ENCODE measurements at places on chromosomes 13 and 19.

DNA sequence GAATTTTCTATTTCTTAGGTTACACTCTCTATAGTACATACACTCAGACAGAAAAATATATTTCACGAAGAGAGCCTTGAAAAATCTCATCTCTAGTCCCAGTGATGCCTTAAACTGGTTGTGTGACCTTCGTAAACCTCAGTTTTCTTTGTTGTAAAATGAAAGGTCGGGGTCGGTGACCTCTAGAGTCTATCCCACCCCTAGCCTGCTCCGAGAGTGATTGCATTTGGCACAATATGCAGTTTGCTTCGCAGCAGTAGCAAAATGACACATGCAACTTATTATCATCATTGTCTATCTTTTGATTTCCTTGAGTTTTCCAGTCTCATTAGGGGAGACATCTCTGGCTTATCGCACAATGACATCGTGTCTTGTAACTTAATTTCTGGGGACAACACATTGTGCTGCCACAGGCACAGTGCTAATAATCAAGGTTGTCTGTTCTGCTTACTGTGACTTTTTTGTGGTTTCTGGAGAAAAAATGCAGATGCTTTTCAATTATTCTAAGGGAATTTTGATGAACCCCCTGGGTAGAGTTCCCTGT is 115.0 kb downstream of the GGACT start:
- no peak overlapping the region for H3K27ac ChIP-seq
- H3K27me3 ChIP-seq, result peaks cover 4% of the 10 kb centered on the region
- H3K36me3 ChIP-seq, result no peaks in the 10 kb centered on the region
- H3K4me1 ChIP-seq, result peaks cover 9% of the 10 kb centered on the region
- DNase-seq, result no peak

DNA sequence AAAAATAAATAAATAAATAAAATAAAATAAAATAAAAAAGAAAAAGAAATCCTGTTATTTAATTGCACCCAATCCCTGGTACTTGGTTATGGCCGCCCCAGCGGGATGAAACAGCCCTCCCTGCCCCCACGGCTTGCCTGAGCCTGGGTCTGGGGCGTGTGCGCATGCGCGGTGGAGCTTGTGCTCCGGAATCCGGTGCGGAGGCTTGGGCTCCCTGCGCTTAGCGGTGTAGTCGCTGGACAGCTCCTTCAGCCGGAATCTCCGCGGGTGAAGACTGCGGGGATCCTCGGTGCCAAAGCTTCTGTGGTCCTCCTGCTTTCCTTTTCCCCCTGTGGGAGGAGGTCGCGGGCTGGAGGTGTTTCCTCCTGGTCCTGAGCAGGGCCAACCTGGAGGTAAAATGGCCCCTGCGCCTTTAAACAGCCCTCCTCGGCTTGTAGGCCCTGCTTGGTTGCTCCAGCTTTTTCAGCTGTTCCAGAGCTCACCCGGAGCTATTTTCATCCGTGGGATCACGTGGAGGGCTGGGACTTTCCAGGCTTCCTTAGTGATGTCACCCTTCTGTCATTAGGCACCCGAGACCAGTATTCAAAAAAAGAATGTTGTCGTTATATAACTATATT is at the start of gene PLA2G4C:
TSS of gene PLA2G4C (minus strand) at position 468 of the 617 bp plus-strand sequence. CDS start 4,288 bp downstream, outside the sequence.
- peaks cover 10% of the 10 kb centered on the region for H3K4me1 ChIP-seq
- peak within 1 kb of the TSS; percentile 83 for H3K4me3 ChIP-seq
- DNase-seq, result peak; percentile 75
- H3K27me3 ChIP-seq, result no peaks in the 10 kb centered on the region
- H3K27ac ChIP-seq, result peak within 1 kb of the TSS; percentile 88

DNA sequence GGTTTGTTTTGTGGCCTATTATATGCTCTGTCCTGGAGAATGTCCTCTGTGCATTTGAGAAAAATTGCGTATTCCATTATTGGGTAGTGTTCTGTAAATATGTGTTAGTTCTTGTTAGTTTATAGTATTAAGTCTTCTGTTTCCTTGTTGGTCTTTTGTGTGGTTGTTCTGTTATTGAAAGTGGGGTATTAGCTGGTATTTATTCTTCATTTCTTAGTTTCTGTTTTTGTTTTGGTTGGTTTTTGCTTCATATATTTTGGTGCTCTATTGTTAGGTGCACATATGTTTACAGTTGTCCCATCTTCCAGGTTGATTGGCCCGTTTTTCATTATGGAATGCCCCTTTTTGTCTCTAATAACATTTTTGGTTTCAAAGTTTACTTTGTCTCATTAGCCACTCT is 77.3 kb downstream of the DNAJC15 start:
- peaks cover 6% of the 10 kb centered on the region for H3K4me1 ChIP-seq
- H3K27ac ChIP-seq, result no peak overlapping the region
- no peak for DNase-seq
- peaks cover 7% of the 10 kb centered on the region for H3K36me3 ChIP-seq

DNA sequence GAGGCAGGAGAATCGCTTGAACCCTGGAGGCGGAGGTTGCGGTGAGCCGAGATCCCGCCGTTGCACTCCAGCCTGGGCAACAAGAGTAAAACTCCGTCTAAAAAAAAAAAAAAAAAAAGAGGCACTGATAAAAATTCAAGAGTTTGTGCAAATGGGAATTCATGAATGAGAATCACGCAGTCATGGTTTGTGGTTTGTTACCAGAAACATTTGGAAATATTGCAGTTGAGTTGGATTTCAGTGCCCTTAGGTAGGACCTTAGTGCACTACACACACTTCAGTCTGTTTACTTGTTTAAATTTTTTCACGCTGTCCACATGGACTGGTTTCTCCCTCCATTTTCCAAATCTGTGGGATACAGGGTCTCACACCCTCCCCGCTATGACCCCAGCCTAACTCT is 28.4 kb downstream of the ZNF844 start:
- H3K4me1 ChIP-seq, result peaks cover 9% of the 10 kb centered on the region
- H3K36me3 ChIP-seq, result peaks cover 27% of the 10 kb centered on the region
- peak overlapping the region; percentile 58 for H3K27ac ChIP-seq
- H3K27me3 ChIP-seq, result no peaks in the 10 kb centered on the region
- H3K4me3 ChIP-seq, result peak overlapping the region; percentile 83

GRCh38 chr19:48244281-48244680 is 11.4 kb downstream of the CARD8 start:
- H3K4me3 ChIP-seq, result peak overlapping the region; percentile 74
- H3K27ac ChIP-seq, result peak overlapping the region; percentile 87
- H3K36me3 ChIP-seq, result peaks cover 68% of the 10 kb centered on the region
- DNase-seq, result peak; percentile 14

DNA sequence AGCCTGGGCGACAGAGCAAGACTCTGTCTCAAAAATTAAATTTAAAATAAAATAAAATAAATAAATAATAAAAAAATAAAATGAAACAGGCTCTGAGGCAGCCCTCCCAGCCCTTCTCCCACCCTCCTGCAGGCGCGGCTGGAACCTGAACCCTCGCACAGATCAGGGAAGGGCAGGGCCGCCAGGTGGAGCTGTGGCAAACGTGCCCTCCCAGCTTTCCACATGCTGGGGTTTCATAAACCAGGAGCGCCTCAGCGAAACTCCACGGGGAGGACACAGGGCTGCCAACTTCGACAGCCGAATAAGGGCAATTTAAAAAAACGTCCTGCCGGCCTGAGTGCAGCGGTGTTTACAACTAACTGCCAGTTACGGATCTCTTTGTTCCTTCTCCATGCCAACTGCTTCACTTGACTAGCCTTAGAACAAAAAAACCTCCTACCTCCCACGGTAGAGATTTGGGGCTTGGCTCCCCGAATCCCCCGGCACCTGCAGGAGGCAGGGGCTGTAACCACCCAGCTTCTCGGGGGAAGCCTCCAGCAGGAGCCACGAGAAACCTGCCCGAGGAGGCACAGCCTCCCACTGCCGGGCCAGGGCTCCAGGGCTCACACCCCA is 15.9 kb downstream of the ZNF787 start:
- peak; percentile 26 for DNase-seq
- no peaks in the 10 kb centered on the region for H3K27me3 ChIP-seq
- H3K36me3 ChIP-seq, result peaks cover 19% of the 10 kb centered on the region
- peak overlapping the region; percentile 12 for H3K27ac ChIP-seq
- H3K4me1 ChIP-seq, result peaks cover 12% of the 10 kb centered on the region

- H3K27ac ChIP-seq, result no peak overlapping the region
- DNase-seq, result no peak
- H3K4me3 ChIP-seq, result no peak overlapping the region
- peaks cover 70% of the 10 kb centered on the region for H3K36me3 ChIP-seq
- H3K27me3 ChIP-seq, result no peaks in the 10 kb centered on the region
Observed at GRCh38 chr19:18857223-18857622, 25.5 kb downstream of the UPF1 start.

DNA sequence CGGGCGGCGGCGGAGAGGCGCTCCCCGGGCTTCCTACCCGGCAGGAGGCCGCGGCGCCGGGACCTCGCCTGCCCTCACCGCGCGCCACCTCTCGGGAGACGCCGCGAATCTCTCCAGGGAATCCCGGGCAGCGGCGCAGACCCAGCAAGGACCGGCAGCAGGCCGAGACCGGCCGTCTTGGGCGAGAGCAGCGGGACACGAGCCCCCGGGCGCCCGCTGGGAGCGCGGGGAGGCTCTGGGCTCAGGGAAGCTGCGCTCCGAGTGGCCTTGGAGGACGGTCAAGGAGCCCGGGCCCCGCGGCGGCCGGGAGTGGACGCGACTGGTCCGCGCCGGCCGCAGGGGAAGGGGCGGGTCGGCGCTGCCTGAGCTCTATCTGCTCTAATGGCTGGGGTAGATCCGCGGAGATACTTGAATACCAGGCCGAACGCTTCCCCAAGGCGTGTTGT is 14.7 kb downstream of the CDX2 start:
- H3K36me3 ChIP-seq, result no peaks in the 10 kb centered on the region
- H3K27me3 ChIP-seq, result peaks cover 68% of the 10 kb centered on the region
- H3K27ac ChIP-seq, result no peak overlapping the region
- peaks cover 9% of the 10 kb centered on the region for H3K4me1 ChIP-seq
- H3K4me3 ChIP-seq, result peak overlapping the region; percentile 66
- no peak for DNase-seq

GRCh38 chr19:40599331-40599901 is 1.8 kb upstream of the LTBP4 start:
- no peaks in the 10 kb centered on the region for H3K36me3 ChIP-seq
- H3K4me3 ChIP-seq, result peak overlapping the region; percentile 26
- peaks cover 41% of the 10 kb centered on the region for H3K27me3 ChIP-seq
- H3K4me1 ChIP-seq, result peaks cover 51% of the 10 kb centered on the region
- H3K27ac ChIP-seq, result no peak overlapping the region

DNA sequence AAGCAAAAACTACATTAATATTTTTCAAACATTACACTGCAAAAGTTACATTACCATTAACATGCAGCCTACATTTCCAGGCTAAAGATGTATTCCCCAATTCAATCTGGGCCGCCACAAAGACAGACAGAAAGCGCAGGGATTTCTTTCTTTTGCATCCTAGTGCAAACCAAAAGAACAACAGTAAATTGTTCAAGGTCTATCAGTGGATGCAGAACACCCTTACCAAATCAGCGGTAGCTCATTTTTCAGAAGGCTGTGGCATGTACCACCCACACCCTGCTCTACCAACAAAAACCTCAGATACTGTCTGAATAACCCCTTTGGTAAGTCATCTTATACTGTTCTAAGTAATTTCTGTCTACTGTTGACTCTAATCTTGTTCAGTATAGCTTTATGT is 3.6 kb downstream of the TPT1 start:
- peaks cover 90% of the 10 kb centered on the region for H3K36me3 ChIP-seq
- H3K4me1 ChIP-seq, result peaks cover 67% of the 10 kb centered on the region
- DNase-seq, result no peak
- H3K27me3 ChIP-seq, result no peaks in the 10 kb centered on the region

- no peak overlapping the region for H3K27ac ChIP-seq
- H3K27me3 ChIP-seq, result no peaks in the 10 kb centered on the region
Observed at GRCh38 chr13:112574416-112574815, 13.5 kb downstream of the TUBGCP3 start.

DNA sequence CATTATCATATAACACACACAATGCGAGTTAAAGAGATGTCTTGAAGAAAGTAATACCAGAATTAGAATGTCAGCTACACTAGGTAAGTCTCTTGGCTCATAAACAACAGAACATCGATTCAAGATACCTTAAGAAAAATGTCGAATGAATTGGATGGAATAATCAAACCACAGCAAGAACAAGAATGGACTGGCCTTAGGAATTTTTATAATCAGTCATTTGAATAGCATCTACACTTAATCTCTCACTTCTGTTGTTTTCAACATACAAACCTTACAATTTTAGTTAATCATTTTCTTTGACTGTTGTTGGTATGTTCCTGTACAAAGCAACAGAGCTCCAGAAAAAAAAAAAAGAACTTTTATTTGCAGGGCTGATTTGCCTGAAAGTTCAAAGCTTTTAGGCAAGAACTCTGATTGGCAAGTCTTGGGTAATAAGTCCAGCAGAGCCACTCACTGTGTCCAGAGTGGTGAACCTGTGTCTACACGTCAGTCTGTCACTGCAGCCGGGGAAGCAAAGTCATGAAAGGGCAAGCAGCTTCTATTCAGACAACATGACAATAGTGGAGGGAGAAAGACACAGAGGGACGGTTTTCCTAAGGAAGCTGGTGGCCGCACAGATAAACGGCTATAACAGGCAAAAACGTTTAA is 1026.1 kb upstream of the MIR17HG start:
- H3K27me3 ChIP-seq, result no peaks in the 10 kb centered on the region
- no peaks in the 10 kb centered on the region for H3K36me3 ChIP-seq
- no peak overlapping the region for H3K27ac ChIP-seq
- no peaks in the 10 kb centered on the region for H3K4me1 ChIP-seq
- no peak for DNase-seq

DNA sequence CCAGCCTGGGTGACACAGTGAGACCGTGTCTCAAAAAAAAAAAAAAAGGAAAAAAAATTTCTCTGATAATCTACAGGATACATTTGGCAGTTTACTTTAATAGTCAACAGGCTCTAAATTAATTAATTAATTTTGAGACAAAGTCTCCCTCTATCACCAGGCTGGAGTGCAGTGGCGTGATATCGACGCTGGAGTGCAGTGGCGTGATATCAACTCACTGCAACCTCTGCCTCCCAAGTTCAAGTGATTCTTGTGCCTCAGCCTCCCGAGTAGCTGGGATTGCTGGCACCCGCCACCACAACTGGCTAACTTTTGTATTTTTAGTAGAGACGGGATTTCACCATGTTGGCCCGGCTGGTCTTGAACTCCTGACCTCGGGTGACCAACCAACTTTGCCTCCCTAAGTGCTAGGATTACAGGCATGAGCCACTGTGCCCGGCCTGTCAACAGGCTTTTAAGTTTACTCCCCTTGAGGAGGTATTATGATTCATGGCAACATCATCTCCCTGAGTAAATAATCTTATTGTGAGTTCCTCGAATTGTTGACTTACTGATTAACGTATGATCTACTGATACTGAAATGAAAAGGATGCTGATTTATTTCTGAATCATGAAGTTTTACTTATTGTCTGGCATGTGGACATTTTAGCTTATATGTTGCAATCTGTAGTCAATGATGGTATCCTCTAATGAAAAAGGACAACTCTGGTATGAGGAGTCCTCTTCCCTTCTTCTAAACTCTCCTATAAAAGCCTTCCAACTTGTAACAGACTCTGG is 21.3 kb upstream of the MTRF1 start:
- H3K36me3 ChIP-seq, result no peaks in the 10 kb centered on the region
- no peak overlapping the region for H3K27ac ChIP-seq
- no peaks in the 10 kb centered on the region for H3K27me3 ChIP-seq

DNA sequence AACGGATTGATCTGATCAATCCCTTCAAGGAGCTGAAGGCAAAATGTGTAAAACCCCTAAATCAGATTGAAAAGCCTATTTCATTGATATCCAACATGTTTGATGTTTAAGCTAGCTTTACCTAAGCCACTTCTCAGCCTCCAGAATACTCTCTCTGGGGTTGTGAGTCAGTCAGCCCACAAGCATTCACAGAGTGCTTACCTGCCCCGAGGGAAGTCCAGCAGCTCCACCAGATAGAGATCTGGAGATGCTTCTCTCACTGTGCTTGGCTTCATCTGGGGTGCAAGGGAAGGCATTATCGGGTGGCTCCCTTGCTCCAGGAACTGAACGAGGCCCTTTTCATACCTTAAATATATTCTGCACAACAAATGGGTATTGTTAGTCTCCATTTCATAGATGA is 159.7 kb downstream of the OXGR1 start:
- no peak for DNase-seq
- no peak overlapping the region for H3K27ac ChIP-seq
- H3K36me3 ChIP-seq, result no peaks in the 10 kb centered on the region
- no peak overlapping the region for H3K4me3 ChIP-seq
